A172 (cell line): ENCODE measurements at places on chromosomes 7 and 10. TPM values are rescaled to one million over a fixed set of nuclear protein-coding genes. Genes with fewer than 3 reads are reported as not detected.

OR2A1 gene
- not detected in 2 replicates for total RNA-seq

STEAP1B gene
- not detected in 2 replicates for total RNA-seq

ANKRD22 gene
- not detected in 2 replicates for total RNA-seq

TACR2 gene
- not detected in 2 replicates for total RNA-seq

ELFN1 gene
- total RNA-seq: 5.3 and 6.1 TPM in 2 replicates

HKDC1 gene
- 22.7 and 35.3 TPM in 2 replicates for total RNA-seq

ADAM12 gene
- 7.1 and 8.1 TPM in 2 replicates for total RNA-seq

C10orf67 gene
- total RNA-seq: 1.0 TPM in 1 of 2 replicates, not detected in the other

BBS9 gene
- 12.2 and 18.7 TPM in 2 replicates for total RNA-seq

NEUROD6 gene
- not detected in 2 replicates for total RNA-seq

C7orf57 gene
- total RNA-seq: 0.62 and 1.6 TPM in 2 replicates

PILRA gene
- total RNA-seq: not detected in 2 replicates

SLIT1 gene
- not detected in 2 replicates for total RNA-seq

TSPAN13 gene
- total RNA-seq: 2.4 and 2.8 TPM in 2 replicates

FEZF1 gene
- total RNA-seq: not detected in 2 replicates

SFXN2 gene
- 7.3 and 9.5 TPM in 2 replicates for total RNA-seq

ERLIN1 gene
- 63.0 and 72.1 TPM in 2 replicates for total RNA-seq

FZD8 gene
- 4.9 and 5.8 TPM in 2 replicates for total RNA-seq

CLDN3 gene
- total RNA-seq: not detected in 2 replicates

GHRHR gene
- total RNA-seq: not detected in 2 replicates

EPHA1 gene
- total RNA-seq: 0.03 TPM in 1 of 2 replicates, not detected in the other

ADAMTS14 gene
- total RNA-seq: 0.31 TPM in 1 of 2 replicates, not detected in the other

CALU gene
- total RNA-seq: 420 and 457 TPM in 2 replicates

PANK1 gene
- total RNA-seq: 5.3 and 6.2 TPM in 2 replicates

HOXA4 gene
- total RNA-seq: 2.0 and 3.4 TPM in 2 replicates

ZCWPW1 gene
- 2.9 and 3.7 TPM in 2 replicates for total RNA-seq

TAS2R4 gene
- 0.07 and 0.88 TPM in 2 replicates for total RNA-seq

CCDC7 gene
- 7.4 and 17.5 TPM in 2 replicates for total RNA-seq

C10orf143 gene
- 0.05 TPM in 2 replicates for total RNA-seq

CC2D2B gene
- total RNA-seq: 0.09 and 0.12 TPM in 2 replicates

ASAH2B gene
- total RNA-seq: 3.0 and 3.1 TPM in 2 replicates

SGMS1 gene
- 20.0 and 24.3 TPM in 2 replicates for total RNA-seq

SLC18A3 gene
- not detected in 2 replicates for total RNA-seq

NKX1-2 gene
- 0.22 TPM in 1 of 2 replicates, not detected in the other for total RNA-seq

EN2 gene
- total RNA-seq: not detected in 2 replicates

LRGUK gene
- total RNA-seq: 0.10 and 0.67 TPM in 2 replicates

CPVL gene
- total RNA-seq: 27.5 and 30.2 TPM in 2 replicates
